ENCODE measurements at places on chromosomes 4 and X.

DNA sequence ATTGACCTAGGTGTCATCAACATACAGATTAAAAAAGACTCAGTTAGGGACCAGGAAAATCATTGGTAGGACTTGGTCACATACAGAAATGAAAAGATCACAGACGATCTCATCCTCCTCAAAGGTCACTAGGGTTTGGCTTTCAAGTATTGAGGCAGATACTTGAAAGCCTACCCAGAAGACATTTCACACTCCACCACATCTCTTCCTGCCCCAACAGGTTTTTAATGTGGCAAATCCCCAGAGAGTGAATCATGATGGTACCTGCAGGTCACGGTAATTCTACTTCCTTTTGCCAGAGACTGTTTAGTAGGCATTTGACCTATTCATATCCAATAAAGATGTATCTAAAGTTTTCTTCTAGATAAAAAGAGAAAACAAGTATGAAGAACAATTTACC, 44.1 kb downstream of the INPP4B start:
- no peak for DNase-seq
- no peaks in the 10 kb centered on the region for H3K4me1 ChIP-seq
- no peaks in the 10 kb centered on the region for H3K36me3 ChIP-seq
- no peak overlapping the region for H3K4me3 ChIP-seq
- no peak overlapping the region for H3K27ac ChIP-seq

DNA sequence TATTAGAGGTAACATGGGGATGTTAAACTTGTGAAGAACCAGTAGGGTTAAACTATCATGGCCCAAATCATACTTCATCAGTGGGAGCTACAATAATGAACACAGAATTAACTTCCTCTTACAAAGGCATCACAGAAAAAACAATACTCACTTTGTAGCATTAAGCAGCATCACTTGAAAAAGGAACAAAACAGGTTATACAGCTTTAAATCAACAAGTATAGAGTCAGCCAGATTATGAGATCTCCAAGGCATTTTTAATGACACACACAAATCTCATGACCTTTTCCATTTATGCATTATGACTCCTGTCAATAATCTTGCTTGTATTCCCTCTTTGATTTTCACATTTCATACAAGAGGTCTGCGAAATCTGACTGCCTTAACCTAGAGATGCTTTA, 18.3 kb downstream of the FBXL5 start:
- H3K4me3 ChIP-seq: no peak overlapping the region
- H3K27ac ChIP-seq: no peak overlapping the region
- H3K27me3 ChIP-seq: no peaks in the 10 kb centered on the region
- H3K36me3 ChIP-seq: peaks cover 20% of the 10 kb centered on the region
- H3K4me1 ChIP-seq: no peaks in the 10 kb centered on the region

GRCh38 chr4:123558865-123559264, 162.3 kb downstream of the SPRY1 start:
- peaks cover 5% of the 10 kb centered on the region for H3K4me1 ChIP-seq
- H3K27me3 ChIP-seq: no peaks in the 10 kb centered on the region
- H3K4me3 ChIP-seq: no peak overlapping the region
- no peaks in the 10 kb centered on the region for H3K36me3 ChIP-seq

GRCh38 chr4:155766622-155767021, 7.8 kb downstream of the GUCY1B1 start:
- no peak overlapping the region for H3K27ac ChIP-seq
- H3K4me1 ChIP-seq: no peaks in the 10 kb centered on the region
- no peak overlapping the region for H3K4me3 ChIP-seq
- no peaks in the 10 kb centered on the region for H3K36me3 ChIP-seq
- no peak for DNase-seq

- H3K27ac ChIP-seq: no peak overlapping the region
- no peaks in the 10 kb centered on the region for H3K4me1 ChIP-seq
- no peaks in the 10 kb centered on the region for H3K27me3 ChIP-seq
- no peak overlapping the region for H3K4me3 ChIP-seq
Measured at GRCh38 chr4:73735231-73735630, 5.1 kb upstream of the CXCL8 start.

GRCh38 chr4:78002260-78002659, 54.9 kb upstream of the FRAS1 start:
- H3K4me1 ChIP-seq: no peaks in the 10 kb centered on the region
- H3K4me3 ChIP-seq: no peak overlapping the region
- DNase-seq: no peak
- no peaks in the 10 kb centered on the region for H3K27me3 ChIP-seq
- H3K36me3 ChIP-seq: no peaks in the 10 kb centered on the region
- H3K27ac ChIP-seq: no peak overlapping the region

- no peaks in the 10 kb centered on the region for H3K27me3 ChIP-seq
- no peak overlapping the region for H3K4me3 ChIP-seq
- no peaks in the 10 kb centered on the region for H3K4me1 ChIP-seq
- H3K36me3 ChIP-seq: no peaks in the 10 kb centered on the region
- DNase-seq: no peak
Measured at GRCh38 chr4:93809773-93810172, 18.8 kb upstream of the ATOH1 start.

- no peaks in the 10 kb centered on the region for H3K4me1 ChIP-seq
- no peaks in the 10 kb centered on the region for H3K27me3 ChIP-seq
- H3K4me3 ChIP-seq: no peak overlapping the region
- no peak overlapping the region for H3K27ac ChIP-seq
- no peak for DNase-seq
Measured at GRCh38 chrX:75228854-75229253, 45.0 kb upstream of the UPRT start.

DNA sequence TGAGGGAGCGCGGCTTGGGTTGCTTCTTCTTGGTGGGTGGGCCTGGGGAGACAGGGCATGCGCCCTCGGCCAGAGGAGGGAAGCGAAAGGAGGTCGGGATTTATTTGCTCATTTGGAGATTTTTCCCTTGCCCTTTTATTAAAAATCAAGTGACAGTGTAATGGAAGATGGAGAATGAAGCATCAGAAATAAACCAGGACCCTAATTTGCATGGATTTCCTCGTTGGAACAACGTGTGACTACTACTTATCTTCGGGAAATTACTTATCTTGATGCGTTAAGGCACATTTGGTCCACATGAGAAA, 709 bp upstream of the CLOCK start:
- no peak for DNase-seq
- H3K4me3 ChIP-seq: peak overlapping the region; percentile 100
- no peaks in the 10 kb centered on the region for H3K36me3 ChIP-seq
- peaks cover 14% of the 10 kb centered on the region for H3K4me1 ChIP-seq
- H3K27ac ChIP-seq: peak overlapping the region; percentile 97
- H3K27me3 ChIP-seq: no peaks in the 10 kb centered on the region

DNA sequence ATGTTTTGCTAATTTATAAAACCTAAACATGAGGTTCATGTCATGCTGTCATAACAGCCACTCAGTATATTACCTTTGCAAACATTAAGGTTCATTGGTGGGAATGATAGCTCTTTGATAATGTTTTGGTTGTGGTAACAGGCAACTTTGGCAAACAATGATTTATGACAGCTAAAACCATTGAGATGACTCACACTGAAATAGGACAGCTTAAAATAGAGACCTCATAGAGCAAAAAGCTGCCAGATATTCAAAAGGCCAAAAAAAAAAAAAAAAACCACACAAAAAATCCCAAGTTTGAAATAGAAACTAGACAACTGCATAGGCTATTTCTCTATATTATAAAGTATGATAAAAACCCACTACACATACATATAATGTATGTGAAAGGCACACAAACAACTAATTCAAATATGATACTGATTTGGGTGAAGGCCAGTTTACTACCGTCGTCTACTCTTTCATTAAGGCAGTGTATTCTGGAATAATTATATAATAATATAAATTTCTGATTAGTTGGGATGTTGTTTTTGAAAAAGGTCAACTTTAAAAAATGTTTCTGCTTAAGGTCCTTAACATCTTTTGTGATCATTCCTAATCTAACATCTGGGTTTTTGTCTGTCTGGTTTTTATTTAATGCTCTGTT, 646.0 kb upstream of the PITX2 start:
- H3K36me3 ChIP-seq: no peaks in the 10 kb centered on the region
- H3K27ac ChIP-seq: no peak overlapping the region
- no peaks in the 10 kb centered on the region for H3K27me3 ChIP-seq
- DNase-seq: no peak
- no peaks in the 10 kb centered on the region for H3K4me1 ChIP-seq
- H3K4me3 ChIP-seq: no peak overlapping the region

DNA sequence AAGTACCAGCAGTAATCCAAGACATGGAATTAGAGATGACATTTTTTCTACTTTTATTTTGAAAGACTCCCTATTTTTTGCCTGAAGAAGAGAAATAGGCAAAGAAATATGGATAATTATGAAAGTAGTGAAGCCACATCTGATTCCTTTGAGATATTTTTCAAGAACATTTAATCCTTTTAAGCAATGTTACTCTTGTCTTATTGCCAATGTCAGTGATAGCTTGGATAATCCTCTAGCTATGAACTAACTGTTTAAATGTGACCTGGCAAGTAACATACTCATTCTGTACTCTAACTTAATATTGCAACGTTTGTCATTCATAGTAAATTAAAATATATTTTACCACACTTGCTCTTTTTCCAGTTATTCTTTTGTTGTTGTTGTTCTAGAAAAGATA, 181.3 kb downstream of the VEGFC start:
- H3K27me3 ChIP-seq: no peaks in the 10 kb centered on the region
- no peaks in the 10 kb centered on the region for H3K4me1 ChIP-seq
- H3K36me3 ChIP-seq: no peaks in the 10 kb centered on the region
- H3K27ac ChIP-seq: no peak overlapping the region
- no peak for DNase-seq
- H3K4me3 ChIP-seq: no peak overlapping the region

DNA sequence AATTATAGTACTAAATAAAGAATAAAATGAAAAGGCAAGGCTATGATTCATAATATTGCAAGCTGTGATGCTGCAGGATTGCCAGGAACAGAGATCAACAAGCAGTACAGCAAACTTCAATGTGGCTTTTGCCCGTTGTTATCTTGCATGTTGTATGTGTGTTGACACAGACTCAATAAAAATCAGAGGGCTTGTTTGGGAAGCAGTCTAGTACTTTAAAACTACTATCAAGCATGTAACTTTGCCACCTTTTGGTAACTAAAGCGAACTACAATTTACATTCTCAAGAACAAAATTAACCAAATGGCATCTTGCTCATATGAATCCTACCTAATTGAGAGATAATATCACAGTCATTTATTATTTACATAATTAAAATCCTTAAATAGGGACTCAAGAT, 79.8 kb upstream of the GPM6A start:
- no peak overlapping the region for H3K4me3 ChIP-seq
- no peak for DNase-seq
- H3K27ac ChIP-seq: no peak overlapping the region
- no peaks in the 10 kb centered on the region for H3K36me3 ChIP-seq
- H3K27me3 ChIP-seq: no peaks in the 10 kb centered on the region

- no peak overlapping the region for H3K27ac ChIP-seq
- H3K27me3 ChIP-seq: no peaks in the 10 kb centered on the region
- no peak for DNase-seq
- H3K36me3 ChIP-seq: peaks cover 4% of the 10 kb centered on the region
- H3K4me1 ChIP-seq: no peaks in the 10 kb centered on the region
Measured at GRCh38 chr4:152340818-152341217, 195.1 kb downstream of the FBXW7 start.

DNA sequence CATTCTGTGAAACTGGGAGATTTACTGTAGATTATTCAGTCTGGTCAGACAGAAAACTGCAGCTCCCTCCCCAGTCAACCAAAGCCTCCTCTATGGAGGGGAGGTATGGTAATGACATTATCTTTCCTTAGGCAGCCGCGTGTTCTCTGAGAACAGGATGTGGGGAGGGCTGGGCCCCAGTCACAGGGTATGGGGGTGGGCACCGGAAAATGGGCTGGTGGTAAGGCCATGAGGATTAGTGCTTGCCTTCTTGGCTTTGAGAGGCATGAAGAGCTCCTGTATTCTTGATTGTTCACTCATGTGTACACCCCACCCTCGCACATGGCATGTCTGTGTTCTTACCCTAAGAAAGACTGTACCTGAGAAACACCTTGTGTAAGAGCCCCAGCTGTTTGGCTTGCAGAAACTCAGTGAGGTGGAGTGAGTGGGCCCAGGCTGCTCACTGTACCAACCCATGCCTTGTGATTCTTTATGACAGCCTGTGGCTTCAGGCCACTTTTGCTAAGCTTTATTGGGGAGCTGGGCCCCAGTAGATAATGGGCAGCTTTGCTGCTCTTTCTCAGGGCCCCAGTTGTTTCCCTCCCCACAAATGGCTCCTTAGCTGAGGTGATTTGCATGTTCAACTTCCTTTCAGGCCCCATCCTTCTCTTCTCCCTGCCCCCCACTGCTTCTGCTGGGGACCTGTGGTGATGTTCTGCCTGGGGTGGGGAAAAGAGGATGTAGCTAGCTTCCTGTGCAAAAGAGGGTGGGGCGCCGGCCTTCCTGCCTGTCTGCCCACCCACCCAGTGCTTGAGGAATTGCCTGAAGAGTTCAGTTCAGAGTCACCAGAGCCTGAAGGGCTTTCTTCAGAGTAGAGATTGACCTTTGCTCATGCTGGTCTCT, 30.7 kb downstream of the MSN start:
- H3K27me3 ChIP-seq: no peaks in the 10 kb centered on the region
- H3K36me3 ChIP-seq: no peaks in the 10 kb centered on the region
- DNase-seq: no peak
- peak overlapping the region; percentile 52 for H3K27ac ChIP-seq

- no peaks in the 10 kb centered on the region for H3K36me3 ChIP-seq
- H3K27ac ChIP-seq: no peak overlapping the region
- no peak for DNase-seq
- H3K4me1 ChIP-seq: no peaks in the 10 kb centered on the region
- H3K4me3 ChIP-seq: no peak overlapping the region
Measured at GRCh38 chr4:160284516-160284915, 1181.6 kb downstream of the RAPGEF2 start.

DNA sequence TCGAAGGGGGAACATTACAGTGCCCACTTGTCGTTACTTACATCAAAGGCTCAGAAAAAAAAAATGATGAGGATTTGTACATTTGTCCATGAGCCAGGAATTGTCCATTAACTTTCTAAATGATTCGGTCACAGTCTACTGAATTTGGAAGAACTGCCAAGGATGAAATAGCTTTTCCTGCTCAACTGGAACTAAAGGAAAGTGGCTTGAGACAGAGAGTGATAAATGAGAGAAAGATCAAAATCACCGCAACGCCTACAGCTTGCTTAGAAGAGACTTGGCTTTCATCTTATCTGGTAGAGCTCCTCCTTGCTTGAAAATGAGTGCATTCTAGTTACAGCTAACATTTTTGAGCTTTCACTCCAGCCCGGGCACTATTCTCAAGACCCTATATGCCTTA, 55.5 kb upstream of the ADGRG2 start:
- H3K27me3 ChIP-seq: no peaks in the 10 kb centered on the region
- H3K4me1 ChIP-seq: no peaks in the 10 kb centered on the region
- H3K36me3 ChIP-seq: no peaks in the 10 kb centered on the region
- no peak overlapping the region for H3K27ac ChIP-seq
- DNase-seq: no peak

DNA sequence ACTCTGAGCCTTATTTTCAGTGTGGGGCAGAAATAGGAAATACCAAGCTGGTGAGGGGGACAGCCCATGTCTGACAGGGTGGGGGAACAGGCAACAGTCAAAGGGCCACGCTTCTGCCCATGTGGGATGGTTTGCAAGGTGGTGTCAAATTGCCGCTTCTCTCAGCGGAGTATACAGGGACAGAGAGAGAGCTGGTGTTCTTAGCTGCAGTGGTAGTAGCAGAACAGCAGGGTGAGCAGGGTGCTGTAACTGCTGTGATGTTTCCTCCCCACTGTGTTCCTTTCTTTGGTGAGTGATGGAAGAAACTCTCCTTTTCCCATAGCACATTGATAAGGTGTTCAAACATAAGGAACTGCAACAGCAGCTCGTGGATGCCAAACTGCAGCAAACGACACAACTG, 37.9 kb downstream of the RBBP7 start:
- peaks cover 18% of the 10 kb centered on the region for H3K36me3 ChIP-seq
- H3K27me3 ChIP-seq: no peaks in the 10 kb centered on the region
- peaks cover 6% of the 10 kb centered on the region for H3K4me1 ChIP-seq
- no peak overlapping the region for H3K4me3 ChIP-seq
